COLO829 (cell line): ENCODE measurements at places on chromosomes 16 and 17.

- DNase-seq = no peak
Measured at GRCh38 chr16:28883221-28883996, 5.1 kb downstream of the ATP2A1 start.

GRCh38 chr16:58264961-58265479 lies 29.8 kb downstream of the PRSS54 start:
- peak; percentile 74 for DNase-seq

DNA sequence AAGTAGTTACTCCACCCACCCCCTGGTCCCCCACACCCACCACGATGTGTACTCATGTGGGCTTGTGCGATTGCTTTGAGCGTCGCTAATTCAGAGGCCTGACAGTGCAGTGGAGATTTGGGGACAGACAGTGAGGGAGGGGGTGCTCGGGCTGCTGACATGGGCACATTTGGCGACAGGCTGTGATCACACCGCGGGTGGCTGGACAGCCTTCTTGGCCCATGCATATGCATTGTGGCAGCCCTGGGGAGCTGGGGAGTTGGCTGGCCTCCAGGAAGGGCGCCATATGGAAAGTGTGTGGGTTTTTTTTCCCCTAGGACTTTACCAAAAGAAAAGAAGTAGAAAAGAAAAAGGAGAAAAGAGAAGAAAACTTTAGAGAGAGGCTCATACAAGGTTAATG lies 275.5 kb upstream of the N4BP1 start:
- DNase-seq = no peak

- DNase-seq = no peak
Measured at GRCh38 chr17:32226886-32227285, 38.7 kb upstream of the RHBDL3 start.

- DNase-seq = no peak
Measured at GRCh38 chr17:64387145-64387473, 3.6 kb downstream of the PECAM1 start.

- no peak for DNase-seq
Measured at GRCh38 chr16:85349365-85350145, 237.3 kb upstream of the CIBAR2 start.

- DNase-seq = no peak
Measured at GRCh38 chr17:50443505-50443974, 17.5 kb downstream of the ACSF2 start.
